ENCODE measurements at places on chromosomes 7 and 10.
A peak's percentile ranks its signal among the peaks of the same experiment; 100 is the strongest.

DNA sequence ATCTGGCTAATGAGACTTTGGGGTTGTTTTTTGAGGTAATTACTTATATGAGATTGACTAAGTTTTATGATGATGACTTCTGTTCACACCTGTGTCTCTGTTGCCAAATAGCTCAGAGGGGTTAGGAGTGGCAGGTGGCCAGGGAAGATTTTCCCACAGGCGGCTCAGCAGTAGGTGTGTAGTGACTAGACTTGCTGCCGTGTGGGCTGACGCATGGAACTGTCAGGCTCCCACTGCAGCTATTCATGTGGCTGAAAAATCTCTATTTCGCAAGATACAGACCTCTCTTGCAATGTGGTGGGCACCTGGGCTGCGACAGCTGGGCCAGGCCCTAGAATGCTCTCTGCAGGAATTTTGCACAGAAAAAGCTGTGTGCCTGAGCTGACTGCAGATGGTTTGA is 1.4 kb downstream of the CPA4 start:
- DNase-seq = no peak

- no peak for DNase-seq
These were observed 72.8 kb downstream of the CCNY start for GRCh38 chr10:35409094-35409582.

- DNase-seq = no peak
These were observed 173.2 kb downstream of the RTKN2 start for GRCh38 chr10:62095181-62096122.

GRCh38 chr10:10642751-10643150 is 374.9 kb upstream of the CELF2 start:
- no peak for DNase-seq

DNA sequence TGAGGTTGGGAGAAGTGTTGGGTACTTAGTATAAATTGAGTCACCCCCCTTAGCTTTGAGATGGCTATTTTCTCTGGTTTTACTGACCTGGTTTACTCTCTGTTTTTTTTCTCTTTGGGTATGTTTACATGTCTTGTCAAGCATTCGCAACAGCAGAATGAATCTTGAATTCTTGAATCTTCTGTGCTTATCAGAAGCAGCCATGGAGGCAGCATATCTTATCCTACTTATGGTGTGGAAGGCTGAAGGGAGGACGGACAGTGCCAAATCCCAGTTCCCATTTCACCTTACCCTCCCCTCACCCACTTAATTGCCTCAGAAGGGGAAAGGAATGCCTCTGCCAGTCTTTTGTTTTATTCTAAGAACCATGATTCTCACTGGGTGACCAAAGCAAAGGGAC is 3.7 kb downstream of the SND1 start:
- DNase-seq = peak; percentile 19

DNA sequence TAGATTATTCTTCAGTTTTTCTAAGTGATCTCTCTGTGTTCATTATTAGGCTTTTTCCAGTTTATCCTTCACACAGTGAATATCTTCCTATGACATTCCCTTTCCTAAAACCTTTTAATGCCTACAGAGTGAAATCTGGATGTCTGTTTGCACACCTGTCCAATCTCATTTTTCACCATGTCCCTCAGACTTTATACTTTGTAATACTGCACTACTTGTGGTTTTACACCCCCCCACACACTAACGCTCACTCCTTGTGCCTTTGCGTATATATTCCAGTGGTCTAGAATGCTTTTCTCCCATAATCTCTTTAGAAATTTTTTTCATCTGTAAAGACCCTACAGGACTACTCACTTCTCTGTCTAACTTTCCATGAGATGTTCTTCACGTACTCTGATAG is 98.2 kb downstream of the EXOC6 start:
- no peak for DNase-seq

GRCh38 chr10:62924344-62924748 is 108.2 kb upstream of the EGR2 start:
- no peak for DNase-seq

GRCh38 chr10:76352300-76352699 is 920.9 kb downstream of the LRMDA start:
- no peak for DNase-seq

- no peak for DNase-seq
These were observed 699.6 kb downstream of the GRID1 start for GRCh38 chr10:85666987-85667386.
